ENCODE measurements at places on chromosomes 2 and 18.
A peak's percentile ranks its signal among the peaks of the same experiment; 100 is the strongest.

GRCh38 chr2:132726155-132726554 lies 56.1 kb upstream of the LYPD1 start:
- no peak for DNase-seq

DNA sequence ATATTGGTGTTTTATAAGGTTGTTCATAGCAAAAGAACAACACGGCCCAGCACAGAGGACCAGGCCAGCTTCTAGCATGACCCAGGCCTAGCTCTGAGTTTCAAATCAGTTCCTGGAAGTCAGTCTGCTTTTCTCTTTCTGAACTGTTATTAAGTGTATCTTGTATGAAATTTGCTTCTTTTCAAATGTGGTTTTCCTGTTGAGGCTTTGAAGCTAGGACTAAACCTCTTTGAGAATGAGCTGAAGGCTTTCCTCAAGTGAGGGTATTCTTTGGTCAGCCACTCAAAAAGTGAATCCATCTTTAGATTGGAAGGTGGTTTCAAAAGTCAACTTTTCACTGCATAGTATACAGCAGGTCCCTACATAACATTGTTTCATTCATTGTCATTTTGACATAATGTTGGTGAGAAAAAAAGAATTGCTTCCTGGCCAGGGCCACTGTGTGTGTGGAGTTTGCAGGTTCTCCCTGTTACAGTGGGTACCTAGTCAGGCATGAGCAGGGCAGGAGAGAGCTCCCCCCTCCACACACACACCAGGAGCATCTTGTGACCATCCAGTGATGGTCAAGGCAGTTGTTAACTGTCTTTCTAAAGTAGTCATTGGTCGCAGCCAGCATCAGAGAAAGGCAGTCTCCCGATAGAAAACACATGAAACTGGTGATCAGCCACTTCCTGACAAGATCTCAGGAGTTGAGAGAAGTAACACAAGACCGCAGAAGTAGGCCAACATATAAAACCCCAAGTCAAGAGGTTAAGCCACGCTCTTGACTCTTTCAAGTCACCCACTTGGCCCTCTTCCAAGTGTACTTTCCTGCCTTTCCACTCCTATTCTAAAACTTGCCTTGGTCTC lies 6.7 kb upstream of the ACAA2 start:
- peak; percentile 11 for DNase-seq

DNA sequence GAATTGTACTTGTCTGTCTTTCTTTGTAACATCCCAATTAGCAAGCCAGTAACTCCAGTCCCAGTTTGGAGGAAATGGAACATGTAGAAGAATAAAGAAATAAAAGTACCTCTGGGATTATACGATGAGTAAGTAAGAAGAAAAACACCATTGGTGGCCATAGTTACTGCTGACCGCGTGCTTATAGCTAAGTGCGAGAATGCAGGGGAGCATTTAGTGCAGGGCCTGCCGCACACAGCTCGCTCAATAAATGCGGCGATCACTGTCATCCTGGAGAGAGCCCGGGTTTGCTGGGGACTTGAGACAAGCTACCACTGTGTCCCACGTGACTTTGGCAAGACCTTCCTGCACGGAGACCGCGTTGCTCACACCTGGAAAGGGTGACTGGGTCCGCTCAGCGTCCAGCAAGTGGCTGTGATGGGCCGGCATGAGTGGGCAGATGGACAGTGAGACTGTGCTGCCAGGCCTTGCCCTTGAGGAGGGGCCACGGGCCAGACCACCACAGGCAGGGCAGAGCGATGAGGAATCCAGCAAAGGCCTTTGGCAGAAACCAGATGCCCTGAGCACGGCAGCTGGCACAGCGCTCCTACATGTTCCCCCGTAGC lies 54.8 kb downstream of the ADI1 start:
- no peak for DNase-seq

- DNase-seq, result no peak
Observed at GRCh38 chr2:10524851-10525572, 76.9 kb upstream of the ODC1 start.

GRCh38 chr2:221068123-221068522 lies 504.0 kb downstream of the EPHA4 start:
- no peak for DNase-seq

GRCh38 chr2:180609626-180610340 lies 370.6 kb upstream of the UBE2E3 start:
- DNase-seq, result no peak

- no peak for DNase-seq
Observed at GRCh38 chr2:210524533-210524932, 31.9 kb upstream of the CPS1 start.

GRCh38 chr2:110860630-110861029 lies 128.3 kb downstream of the ACOXL start:
- no peak for DNase-seq

DNA sequence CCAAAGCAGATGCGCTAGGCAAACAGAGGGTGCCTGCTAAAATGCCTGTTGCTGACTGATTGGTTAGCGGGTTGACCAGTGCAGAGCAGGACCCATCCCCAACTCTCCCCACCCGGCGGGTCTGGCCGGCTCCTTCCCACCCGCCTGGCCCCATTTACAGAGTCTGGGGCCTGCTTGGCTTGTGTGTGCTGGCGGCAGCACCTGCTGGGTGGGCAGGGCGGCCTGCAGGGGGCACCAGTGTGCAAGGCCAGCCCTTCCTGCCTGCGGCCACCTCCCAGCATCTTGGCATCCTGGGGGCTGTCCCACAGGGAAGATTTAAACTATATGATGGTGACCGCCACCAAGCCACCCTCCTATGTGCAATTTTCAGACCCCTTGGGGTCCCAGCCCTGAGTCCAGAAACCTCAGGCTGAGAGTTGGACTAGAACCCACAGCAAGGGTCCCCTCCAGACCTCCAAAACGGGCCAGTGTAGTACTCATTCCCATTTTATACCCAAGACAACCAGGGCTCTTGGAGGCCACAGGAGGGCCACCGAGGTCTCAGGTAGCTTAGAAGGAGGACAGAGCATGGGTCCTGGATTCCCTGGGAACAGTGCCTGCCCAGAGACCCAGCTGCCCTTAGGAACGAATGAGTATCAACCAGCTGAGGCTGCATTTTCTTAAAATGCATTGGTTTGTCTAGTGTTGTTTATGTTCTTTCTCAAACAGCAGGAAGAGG lies 173.6 kb downstream of the SMAD7 start:
- peak; percentile 56 for DNase-seq

GRCh38 chr2:37877457-37878315 lies 47.4 kb upstream of the RMDN2 start:
- DNase-seq, result peak; percentile 74

- no peak for DNase-seq
Observed at GRCh38 chr2:217396165-217396564, 536.3 kb upstream of the TNP1 start.

DNA sequence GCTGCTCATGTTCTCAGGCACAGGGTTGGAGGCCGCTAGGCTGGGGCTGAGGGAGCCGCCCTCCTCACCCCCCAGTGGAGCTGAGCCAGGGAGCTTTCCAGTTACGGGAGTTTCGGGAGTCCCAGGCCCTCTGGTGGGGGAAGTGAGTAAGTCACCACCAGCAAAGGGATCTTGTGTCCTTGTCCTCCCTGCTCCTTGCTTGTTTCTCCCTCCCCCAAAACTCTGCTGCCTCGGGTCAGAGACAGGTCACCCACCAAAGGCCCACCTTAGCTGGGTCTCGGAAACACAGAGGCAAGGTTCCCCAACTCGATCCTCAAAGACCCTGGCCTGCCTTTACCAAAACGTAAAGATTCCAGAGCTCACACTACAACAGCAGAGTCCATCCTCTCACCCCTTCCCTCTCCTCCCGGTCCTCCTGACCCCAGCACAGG lies 60.5 kb upstream of the POMC start:
- peak; percentile 83 for DNase-seq

DNA sequence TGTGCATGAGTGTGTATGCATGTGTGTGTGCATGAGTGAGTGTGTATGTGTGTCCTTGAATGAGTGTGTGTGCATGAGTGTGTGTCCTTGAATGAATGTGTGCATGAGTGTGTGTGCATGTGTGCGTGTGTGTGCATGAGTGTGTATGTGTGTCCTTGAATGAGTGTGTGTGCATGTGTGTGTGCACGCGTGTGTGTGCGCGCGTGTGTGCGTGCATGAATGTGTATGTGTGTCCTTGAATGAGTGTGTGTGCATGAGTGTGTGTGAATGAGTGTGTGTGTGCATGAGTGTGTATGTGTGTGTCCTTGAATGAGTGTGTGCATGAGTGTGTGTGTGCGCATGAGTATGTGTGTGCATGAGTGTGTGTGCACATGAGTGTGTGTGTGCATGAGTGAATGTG lies 271.9 kb downstream of the RNF144A start:
- DNase-seq, result no peak

GRCh38 chr2:32780961-32781360 lies 153.1 kb downstream of the TTC27 start:
- DNase-seq, result no peak

- no peak for DNase-seq
Observed at GRCh38 chr2:223046470-223047040, 5.4 kb upstream of the KCNE4 start.

- DNase-seq, result no peak
Observed at GRCh38 chr2:11333427-11334183, 10.8 kb downstream of the ROCK2 start.

- peak; percentile 63 for DNase-seq
Observed at GRCh38 chr2:102055346-102055990, 63.7 kb downstream of the IL1R2 start.

- no peak for DNase-seq
Observed at GRCh38 chr2:172335736-172336135, 91.7 kb upstream of the ITGA6 start.

GRCh38 chr18:2070631-2071030 lies 500.7 kb downstream of the METTL4 start:
- DNase-seq, result no peak

DNA sequence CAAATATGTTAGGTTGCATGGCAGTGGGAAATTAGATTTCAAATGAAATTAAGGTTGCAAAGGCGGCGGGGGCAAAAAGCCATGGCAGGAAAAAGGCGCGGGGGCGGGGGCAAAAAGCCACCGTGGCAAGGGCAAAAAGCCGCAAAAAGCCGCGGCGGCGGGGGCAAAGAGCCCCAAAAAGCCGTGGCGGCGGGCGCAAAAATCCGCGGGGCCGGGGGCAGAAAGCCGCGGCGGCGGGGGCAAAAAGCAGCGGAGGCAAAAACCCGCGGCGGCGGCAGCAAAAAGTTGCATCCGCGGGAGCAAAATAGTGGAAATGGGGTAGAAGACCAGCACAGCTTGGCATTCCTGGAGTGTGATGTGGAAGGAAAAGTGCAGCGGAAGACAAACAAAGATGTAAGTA lies 417.1 kb downstream of the ANKRD30B start:
- DNase-seq, result no peak

DNA sequence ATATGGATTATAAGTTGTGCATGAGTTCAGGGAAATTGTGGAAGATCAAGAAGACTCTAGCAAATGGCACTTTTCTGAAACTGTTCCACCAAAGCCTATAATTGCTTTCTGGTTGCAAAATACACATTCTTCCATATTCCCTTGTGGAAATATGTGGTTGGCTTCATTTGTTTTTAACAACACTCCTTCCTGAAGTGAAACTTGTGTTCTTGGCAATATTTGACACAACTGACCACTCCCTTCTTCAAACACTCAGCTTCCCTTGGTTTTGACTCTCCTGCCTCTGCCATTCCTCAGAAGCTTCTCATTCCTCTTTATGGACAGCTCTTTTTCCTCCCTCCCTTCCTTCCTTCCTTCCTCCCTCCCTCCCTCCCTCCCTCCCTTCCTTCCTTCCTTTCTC lies 192.3 kb downstream of the PMAIP1 start:
- DNase-seq, result no peak

GRCh38 chr2:166784296-166784946 lies 103.9 kb upstream of the XIRP2 start:
- DNase-seq, result no peak

DNA sequence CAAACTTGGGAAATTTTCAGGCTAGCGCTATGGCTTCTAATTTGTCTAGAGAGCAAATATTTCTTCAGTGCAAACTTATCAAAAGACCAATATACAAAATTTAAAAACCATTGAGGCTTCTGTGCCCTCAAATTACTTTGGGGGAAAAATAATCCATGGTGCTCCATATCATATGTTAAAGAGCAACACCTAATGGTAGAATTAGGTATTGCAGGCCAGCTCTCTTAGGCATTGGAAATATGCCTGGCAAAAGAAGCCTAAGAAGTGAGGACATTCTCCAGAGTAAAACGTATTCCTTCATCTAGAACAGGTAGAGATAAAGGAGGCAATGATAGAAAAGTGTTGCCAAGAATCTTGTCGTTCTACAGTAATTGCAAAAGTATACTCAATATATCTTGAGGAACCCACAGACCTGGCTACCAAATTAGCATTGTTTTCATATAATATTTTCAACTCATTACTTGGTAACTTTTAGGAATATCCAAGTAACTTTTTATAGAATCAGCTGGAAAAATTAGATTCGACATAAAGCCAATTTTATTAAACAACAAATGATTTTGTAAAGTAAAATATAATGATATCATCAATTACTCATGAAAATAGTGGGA lies 401.1 kb downstream of the BCL11A start:
- DNase-seq, result peak; percentile 50

DNA sequence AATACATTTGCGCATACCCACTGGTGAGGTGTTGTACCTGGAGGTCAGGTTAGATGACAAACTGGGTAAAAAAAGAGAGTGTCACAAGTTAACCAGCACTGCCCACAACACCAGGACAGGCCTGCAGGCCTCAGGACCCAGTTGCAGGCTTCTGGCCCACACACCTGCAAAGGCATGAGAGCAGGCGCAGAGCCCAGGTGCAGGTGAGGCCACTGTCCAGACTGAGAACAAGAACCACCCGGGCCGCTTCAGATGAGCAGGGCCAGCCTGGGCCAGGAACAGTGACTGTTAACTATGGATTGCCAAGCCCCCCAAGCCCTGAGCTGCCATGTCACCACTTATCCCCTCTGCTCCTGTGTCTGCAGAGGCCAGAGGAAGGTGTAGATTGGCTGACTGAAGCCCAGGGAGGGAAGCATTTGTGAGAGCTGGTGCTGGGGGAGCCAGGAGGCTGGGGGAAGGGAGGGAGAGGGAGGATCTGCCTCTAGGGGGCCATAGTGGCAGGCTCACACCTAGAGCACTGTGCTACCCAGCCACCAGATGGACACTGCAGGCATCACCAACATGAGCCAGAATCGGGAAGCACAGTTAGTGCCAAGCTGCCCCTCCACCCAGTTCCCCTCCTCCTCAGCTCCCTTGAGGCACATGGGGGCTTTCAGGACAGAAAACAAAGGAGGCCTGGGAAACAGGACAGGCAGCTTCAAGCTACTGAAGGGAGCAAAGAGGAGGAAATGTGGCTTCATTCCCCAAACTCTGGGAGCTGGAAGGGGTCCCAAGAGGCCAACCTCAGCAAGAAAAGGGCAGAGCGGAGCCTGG lies 35.4 kb downstream of the SFXN5 start:
- DNase-seq, result no peak

DNA sequence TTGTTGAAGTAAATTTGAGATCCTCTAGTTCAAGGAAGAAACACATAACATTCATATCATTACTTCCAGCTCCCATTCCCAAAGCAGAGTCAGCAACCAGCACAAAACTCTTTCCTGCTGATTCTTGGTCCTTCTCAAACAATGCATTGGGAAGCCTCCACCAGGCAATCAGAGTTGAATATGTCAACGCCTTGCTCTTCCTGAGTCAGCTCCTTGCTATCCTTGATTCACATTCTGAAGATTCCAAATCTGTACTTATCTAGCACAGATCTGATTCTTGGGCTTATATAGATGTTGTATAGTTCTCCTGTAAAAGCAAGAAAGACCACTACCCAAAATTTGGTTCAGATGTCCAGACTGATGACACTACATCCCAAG lies 29.6 kb downstream of the CFAP210 start:
- peak; percentile 3 for DNase-seq
